ENCODE measurements at places on chromosomes 3 and 15.

DNA sequence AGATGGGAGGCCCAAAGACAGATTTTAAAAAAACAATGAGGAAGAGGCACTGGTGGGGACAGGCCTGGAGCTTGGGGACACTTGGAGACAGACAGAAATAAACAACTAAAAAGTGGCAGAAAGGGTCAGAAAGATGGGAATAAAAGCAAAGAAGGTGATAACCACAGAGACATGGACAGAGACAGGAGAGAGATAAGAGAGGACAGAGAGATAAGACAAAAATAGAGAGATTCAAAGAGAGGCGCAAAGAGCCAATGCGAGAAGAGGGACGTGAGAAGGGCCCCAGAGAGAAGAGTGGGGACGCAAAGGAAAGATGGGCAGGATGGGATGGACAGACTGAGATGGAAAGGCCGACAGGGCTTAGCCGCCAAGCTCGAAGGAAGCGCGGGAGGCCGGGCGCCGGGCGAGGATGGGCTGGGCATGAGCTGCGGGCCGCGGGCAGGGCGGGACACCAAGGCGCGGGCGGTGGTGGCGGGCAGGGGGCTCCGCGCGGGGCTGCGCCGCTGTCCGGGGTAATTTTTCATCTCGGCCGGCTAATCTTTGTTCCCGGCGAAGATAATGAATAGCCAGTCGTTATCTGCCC lies 3.1 kb upstream of the GATA2 start:
- no peak overlapping the region for H3K4me3 ChIP-seq
- peaks cover 29% of the 10 kb centered on the region for H3K4me1 ChIP-seq
- DNase-seq, result no peak
- H3K27ac ChIP-seq, result peak overlapping the region; percentile 31

GRCh38 chr3:9903238-9903624 lies 583 bp downstream of the IL17RE start:
- H3K36me3 ChIP-seq, result peaks cover 2% of the 10 kb centered on the region
- no peak overlapping the region for H3K27ac ChIP-seq
- no peak overlapping the region for H3K4me3 ChIP-seq
- H3K4me1 ChIP-seq, result peaks cover 13% of the 10 kb centered on the region
- DNase-seq, result no peak

DNA sequence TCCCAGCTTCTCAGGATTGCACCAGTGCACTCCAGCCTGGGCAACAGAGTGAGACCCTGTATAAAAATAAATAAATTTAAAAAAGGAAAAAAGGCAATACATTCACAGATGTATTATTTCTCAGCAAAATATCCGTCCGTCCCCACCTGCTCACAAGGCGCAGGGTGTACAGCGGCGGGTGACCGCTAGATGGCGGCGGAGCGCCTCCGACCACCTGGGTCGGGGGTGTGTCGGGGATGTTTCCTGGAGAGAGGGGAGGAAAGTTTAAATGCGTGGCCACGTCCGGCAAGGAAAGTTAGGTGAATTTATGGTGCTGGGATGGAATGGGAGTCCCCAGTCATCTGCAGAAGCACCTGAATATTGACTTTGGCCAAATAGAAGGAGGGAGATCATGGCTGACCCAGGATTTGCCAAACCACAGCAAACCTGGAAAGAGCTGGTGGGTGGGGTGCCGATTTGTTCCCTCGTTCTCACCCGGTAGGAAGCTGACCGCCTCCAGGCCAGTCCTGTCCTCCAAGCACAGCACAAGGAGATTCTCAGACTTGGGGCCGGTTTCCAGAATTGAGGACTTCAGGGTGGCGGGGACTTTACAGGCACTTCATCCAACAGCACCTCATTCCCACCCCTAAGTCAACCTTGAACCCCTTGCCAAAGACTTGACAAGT lies 88.3 kb downstream of the TMEM266 start:
- DNase-seq, result peak; percentile 75
- H3K4me1 ChIP-seq, result peaks cover 9% of the 10 kb centered on the region
- H3K27ac ChIP-seq, result no peak overlapping the region
- H3K27me3 ChIP-seq, result no peaks in the 10 kb centered on the region

DNA sequence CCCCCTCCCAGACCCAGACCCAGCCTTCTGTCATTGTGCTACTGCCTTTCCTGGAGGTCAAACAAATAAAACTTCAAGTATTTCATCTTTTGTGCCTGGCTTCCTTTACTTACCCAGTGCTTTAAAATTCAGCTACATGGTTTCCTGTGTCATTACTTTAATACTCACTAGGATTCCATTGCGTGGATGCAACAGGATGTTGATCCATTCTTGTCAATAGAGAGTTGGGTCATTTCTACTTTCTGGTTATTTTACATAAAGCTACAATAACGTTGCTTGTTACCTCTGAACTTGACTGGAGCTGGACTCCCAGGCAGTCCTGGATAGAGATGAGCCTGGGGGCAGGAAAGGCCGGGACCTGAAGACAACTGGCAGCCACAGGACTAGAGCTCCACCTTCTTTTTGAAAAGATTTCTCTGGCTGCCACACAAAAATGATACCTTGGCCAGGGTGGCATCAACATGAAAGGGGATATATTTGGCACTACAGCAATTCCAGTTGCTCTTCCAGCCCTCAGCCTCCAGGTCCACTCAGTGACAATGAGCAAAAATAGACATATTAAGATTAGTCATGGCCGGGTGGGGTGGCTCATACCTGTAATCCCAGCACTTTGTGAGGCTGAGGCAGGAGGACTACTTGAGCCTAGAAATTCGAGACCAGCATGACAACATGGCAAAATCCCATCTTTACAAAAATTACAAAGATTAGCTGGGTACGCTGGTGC lies 23.3 kb upstream of the HEG1 start:
- peak; percentile 56 for DNase-seq
- H3K4me3 ChIP-seq, result no peak overlapping the region
- H3K36me3 ChIP-seq, result no peaks in the 10 kb centered on the region
- H3K4me1 ChIP-seq, result peaks cover 11% of the 10 kb centered on the region
- no peak overlapping the region for H3K27ac ChIP-seq

GRCh38 chr3:52891164-52891563 lies 6.2 kb downstream of the STIMATE start:
- H3K36me3 ChIP-seq, result no peaks in the 10 kb centered on the region
- H3K4me3 ChIP-seq, result no peak overlapping the region
- H3K4me1 ChIP-seq, result no peaks in the 10 kb centered on the region

DNA sequence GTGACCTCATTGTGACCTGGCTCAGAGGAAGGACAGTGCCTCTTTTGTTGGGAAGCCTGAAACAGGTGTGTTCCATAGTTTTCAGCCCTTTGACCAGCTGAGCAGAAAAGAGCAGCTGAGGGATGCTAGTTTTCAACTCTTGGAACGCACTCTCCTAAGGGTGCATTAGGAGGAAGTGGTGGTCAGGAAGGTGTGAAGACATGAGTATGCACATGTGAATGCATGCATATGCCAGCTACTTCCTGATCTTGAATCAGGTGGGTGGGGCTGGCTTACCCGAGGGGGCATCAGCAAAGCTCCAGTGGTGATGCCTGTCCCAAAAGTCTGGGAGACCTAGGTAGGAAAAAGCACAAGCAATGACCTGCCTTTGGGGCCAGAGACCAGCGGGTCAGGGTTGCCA lies 23.3 kb upstream of the CEMIP start:
- DNase-seq, result no peak
- H3K27ac ChIP-seq, result no peak overlapping the region
- H3K4me3 ChIP-seq, result no peak overlapping the region
- H3K27me3 ChIP-seq, result no peaks in the 10 kb centered on the region
- no peaks in the 10 kb centered on the region for H3K4me1 ChIP-seq

DNA sequence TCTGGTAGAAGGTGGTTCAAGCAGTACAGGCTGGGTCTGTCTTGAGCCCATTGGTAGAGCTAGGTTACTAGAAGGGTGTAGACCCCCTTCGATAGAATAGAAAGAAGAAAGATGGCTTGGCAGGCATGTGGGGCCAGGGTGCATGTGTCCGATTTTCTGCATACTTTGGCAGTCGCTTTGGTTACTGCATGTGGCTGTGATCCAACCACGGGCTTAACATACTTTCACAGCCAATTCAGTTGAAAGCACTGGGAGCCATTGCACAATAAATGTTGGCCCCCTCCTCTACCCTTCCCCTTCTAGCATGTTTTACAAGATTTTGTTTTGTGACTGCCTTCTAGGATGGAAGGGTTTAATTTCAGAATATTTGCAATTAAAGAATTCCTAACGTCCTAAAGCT lies 7.2 kb downstream of the ARID3B start:
- peaks cover 47% of the 10 kb centered on the region for H3K36me3 ChIP-seq
- H3K27me3 ChIP-seq, result no peaks in the 10 kb centered on the region
- H3K4me1 ChIP-seq, result no peaks in the 10 kb centered on the region
- H3K27ac ChIP-seq, result no peak overlapping the region
- no peak overlapping the region for H3K4me3 ChIP-seq

GRCh38 chr3:43905157-43905556 lies 214.4 kb downstream of the ABHD5 start:
- no peaks in the 10 kb centered on the region for H3K36me3 ChIP-seq
- DNase-seq, result no peak
- H3K27ac ChIP-seq, result no peak overlapping the region
- no peaks in the 10 kb centered on the region for H3K27me3 ChIP-seq

DNA sequence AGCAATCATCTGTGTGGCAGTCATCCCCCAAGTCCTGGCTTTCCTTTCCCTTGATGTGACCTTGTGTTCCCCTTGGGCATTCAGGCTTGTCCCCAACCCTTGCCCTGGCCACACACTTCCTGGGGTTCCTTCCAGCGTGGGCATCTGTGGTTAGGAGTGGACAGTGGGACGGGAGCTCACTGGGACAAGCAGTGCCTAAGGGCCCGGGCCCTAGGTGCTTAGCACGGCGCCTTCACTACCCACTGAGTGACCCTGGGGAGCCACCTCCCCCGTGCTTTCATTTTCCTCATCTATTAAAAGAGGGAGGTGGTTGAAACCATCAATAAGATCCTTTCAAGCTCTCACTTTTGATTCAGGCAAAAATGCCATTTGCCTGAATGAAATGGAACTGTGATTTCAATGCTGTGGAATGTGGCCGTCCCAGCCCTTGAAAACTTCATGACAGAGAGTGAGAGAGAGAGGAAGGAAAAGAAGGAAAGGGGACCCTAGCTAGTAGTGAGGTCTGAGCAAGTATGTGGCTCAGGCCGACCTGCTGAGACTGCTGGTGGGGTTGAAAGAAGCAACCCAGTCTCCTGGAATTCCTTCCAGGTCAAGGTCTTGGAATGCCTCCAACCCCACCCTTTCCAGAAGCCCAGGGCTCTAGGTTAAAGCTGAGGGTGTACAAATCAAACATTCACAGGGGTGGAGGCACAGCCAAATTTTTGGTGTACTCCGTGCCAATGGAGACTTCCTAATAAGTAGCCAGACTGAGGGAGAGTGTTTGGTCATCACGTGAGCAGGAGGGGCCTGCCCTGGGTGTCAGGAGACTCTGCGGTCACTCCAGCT lies 302.9 kb downstream of the TLE3 start:
- no peaks in the 10 kb centered on the region for H3K27me3 ChIP-seq
- H3K36me3 ChIP-seq, result no peaks in the 10 kb centered on the region
- DNase-seq, result peak; percentile 16
- peak overlapping the region; percentile 53 for H3K27ac ChIP-seq

GRCh38 chr3:111071257-111072030 lies at the start of gene NECTIN3:
Gene NECTIN3, plus strand, starts transcription at chr3:111071816. Its CDS starts 202 bp downstream, at chr3:111072018.
- H3K4me1 ChIP-seq, result peaks cover 4% of the 10 kb centered on the region
- no peaks in the 10 kb centered on the region for H3K36me3 ChIP-seq
- no peaks in the 10 kb centered on the region for H3K27me3 ChIP-seq
- H3K4me3 ChIP-seq, result peak within 1 kb of the TSS; percentile 96
- peak within 1 kb of the TSS; percentile 97 for H3K27ac ChIP-seq

DNA sequence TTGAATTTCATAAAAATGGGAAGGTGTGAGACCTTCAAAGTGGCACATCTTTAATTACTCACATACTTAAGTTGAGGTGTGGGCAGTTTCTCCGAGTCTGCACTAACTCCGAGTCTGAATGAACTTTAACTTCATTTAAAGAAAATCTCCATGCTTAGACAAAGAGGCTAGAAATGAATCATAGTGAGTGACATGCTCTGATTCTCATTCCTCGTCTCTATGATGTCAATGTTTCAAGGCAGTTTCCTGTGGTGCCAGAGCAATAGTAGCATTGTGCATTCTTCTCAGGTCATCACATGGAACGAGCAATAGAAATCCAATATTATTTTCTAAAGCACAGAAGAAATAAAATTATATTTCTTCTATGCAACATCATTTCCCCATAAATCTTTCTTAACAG lies 224.8 kb downstream of the KCNMB2 start:
- H3K27me3 ChIP-seq, result no peaks in the 10 kb centered on the region
- H3K4me3 ChIP-seq, result no peak overlapping the region
- H3K4me1 ChIP-seq, result no peaks in the 10 kb centered on the region
- H3K27ac ChIP-seq, result no peak overlapping the region
- no peak for DNase-seq

DNA sequence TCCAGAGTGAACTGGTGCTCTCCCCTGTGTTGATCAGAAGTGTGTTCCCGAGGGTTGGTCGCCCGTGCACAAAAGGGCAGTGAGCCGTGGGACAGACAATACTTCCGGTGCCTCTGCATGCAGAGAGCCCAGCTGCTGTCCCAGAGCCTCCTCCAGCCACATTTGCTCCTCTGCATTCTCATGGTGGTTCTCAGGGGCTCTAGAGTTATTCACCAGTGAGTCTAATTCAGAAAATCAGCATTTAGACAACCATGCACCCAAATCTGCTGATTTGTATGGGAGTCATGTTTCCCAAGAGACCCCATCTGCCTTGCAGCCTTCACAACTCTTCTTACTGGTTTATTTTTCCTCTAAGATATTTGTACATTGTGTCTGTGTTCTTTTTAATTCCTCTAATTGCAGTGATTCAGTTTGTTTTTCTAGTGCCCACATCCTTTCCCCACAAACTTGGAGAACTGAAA lies 107.0 kb upstream of the SPRED1 start:
- H3K27ac ChIP-seq, result no peak overlapping the region
- H3K4me3 ChIP-seq, result no peak overlapping the region
- no peak for DNase-seq
- H3K36me3 ChIP-seq, result no peaks in the 10 kb centered on the region

- H3K4me3 ChIP-seq, result no peak overlapping the region
- H3K27me3 ChIP-seq, result no peaks in the 10 kb centered on the region
- no peak for DNase-seq
- H3K4me1 ChIP-seq, result peaks cover 13% of the 10 kb centered on the region
These were observed 60.1 kb downstream of the IQSEC1 start for GRCh38 chr3:13013151-13013561.

- peaks cover 3% of the 10 kb centered on the region for H3K36me3 ChIP-seq
- H3K4me1 ChIP-seq, result peaks cover 5% of the 10 kb centered on the region
- no peaks in the 10 kb centered on the region for H3K27me3 ChIP-seq
- peak overlapping the region; percentile 64 for H3K4me3 ChIP-seq
These were observed 544 bp upstream of the TIMMDC1 start for GRCh38 chr3:119497820-119498185.

- no peak overlapping the region for H3K4me3 ChIP-seq
- H3K27me3 ChIP-seq, result no peaks in the 10 kb centered on the region
- H3K36me3 ChIP-seq, result no peaks in the 10 kb centered on the region
- H3K4me1 ChIP-seq, result no peaks in the 10 kb centered on the region
- DNase-seq, result peak; percentile 15
These were observed 800.8 kb downstream of the TUSC7 start for GRCh38 chr3:117510396-117510795.

GRCh38 chr3:146813496-146813895 lies 208.3 kb upstream of the PLSCR5 start:
- peak; percentile 89 for DNase-seq
- H3K27ac ChIP-seq, result no peak overlapping the region
- no peak overlapping the region for H3K4me3 ChIP-seq
- no peaks in the 10 kb centered on the region for H3K36me3 ChIP-seq
- H3K4me1 ChIP-seq, result no peaks in the 10 kb centered on the region
- H3K27me3 ChIP-seq, result no peaks in the 10 kb centered on the region
